CD4-positive, alpha-beta memory T cell (primary cell): ENCODE measurements at places on chromosomes 4 and X.

DNA sequence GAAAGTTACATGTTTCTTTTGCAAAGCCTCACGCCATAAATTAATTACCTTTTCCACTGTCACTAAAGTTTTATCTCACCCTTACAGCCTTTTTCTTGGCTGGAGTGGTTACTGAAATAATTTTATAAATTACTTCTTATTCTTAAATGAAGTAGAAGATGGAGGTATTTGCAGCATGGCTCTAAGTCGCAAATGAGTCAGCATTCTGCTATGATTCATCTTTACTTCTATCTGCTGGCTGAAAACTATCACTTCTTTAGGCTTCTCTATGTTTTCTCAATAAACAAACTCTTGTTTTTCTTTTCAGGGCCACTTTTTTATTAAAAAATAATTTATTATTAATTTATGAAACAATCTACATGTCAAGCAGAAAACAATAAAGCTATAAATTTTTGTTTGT lies 210.2 kb upstream of the GYPA start:
- DNase-seq: no peak

- no peak overlapping the region for H3K4me3 ChIP-seq
- H3K27ac ChIP-seq: no peak overlapping the region
- DNase-seq: no peak
- H3K27me3 ChIP-seq: no peaks in the 10 kb centered on the region
- H3K4me1 ChIP-seq: no peaks in the 10 kb centered on the region
These were observed 76.7 kb downstream of the MAOB start for GRCh38 chrX:43805579-43805978.

- H3K4me3 ChIP-seq: no peak overlapping the region
- DNase-seq: no peak
- no peak overlapping the region for H3K27ac ChIP-seq
- no peaks in the 10 kb centered on the region for H3K27me3 ChIP-seq
These were observed 112.3 kb upstream of the LIMCH1 start for GRCh38 chr4:41425650-41426049.

DNA sequence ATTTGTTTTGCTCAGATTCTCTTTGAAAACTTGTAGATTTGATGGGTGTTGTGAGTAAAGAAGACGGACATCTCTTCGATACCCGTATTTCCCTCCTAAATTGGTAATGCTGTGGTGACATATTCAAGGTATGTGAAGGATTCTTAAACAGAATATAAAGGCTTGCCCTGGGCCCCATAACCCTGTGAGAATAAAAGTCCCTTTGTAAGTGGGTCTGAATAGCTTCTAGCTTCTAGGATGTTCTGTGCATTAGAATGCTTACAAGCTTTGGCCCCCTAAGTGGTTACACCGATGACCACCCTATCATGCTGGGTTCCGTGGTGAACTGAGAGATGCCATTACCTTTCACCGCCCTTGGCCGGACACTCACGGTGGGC lies 574 bp upstream of the MOB1B start:
- peaks cover 17% of the 10 kb centered on the region for H3K4me1 ChIP-seq
- H3K36me3 ChIP-seq: peaks cover 4% of the 10 kb centered on the region
- peak overlapping the region; percentile 71 for H3K27ac ChIP-seq
- no peak for DNase-seq
- H3K27me3 ChIP-seq: no peaks in the 10 kb centered on the region

DNA sequence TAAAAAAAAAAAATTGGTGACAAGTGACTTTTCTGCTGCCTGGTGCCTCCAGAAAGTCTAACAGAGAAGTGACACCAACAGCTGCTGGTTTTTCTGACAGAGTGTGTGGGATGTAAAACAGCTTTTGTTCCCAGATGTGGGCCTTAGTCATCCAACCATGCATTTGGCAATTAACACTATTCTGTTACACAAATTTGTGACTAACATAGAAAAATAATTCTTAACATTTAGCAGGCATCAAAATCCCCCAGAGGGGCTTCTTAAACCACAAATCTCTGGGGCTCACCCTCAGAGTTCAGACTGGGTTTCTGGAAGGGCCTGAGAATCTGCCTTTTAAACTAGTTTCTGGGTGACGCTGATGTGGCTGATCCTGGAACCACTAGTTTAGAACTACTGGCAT lies 100.5 kb upstream of the PCDH7 start:
- no peaks in the 10 kb centered on the region for H3K4me1 ChIP-seq
- H3K27me3 ChIP-seq: no peaks in the 10 kb centered on the region
- H3K4me3 ChIP-seq: no peak overlapping the region
- no peaks in the 10 kb centered on the region for H3K36me3 ChIP-seq
- no peak for DNase-seq

DNA sequence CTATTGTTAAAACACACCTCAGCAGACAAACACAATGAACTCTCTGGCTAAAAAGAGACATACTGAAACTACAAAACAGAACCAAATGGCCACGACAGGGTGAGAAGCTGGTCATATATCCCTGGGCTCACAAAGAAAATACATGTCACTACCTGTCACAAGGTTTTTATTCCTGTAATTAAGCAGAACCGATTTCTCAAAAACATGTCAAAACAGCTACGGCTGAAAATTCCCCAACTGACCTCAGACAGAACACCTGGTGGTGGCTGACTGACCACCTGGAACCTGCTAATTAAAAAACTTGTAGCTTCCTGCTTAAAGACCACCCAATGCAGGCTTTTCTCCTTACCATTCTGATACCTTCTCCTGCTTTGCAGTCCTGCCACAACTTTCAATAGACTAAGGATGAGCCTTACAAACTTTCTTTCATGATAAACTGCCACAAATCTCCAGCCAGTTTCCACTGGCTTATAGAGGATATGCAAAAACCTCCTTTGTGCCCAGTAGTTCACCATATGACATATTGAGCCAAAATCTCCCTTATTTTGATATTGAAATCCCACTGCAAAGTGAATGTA lies 571.9 kb downstream of the SPOCK3 start:
- H3K27me3 ChIP-seq: no peaks in the 10 kb centered on the region
- no peak for DNase-seq
- H3K27ac ChIP-seq: no peak overlapping the region
- H3K4me1 ChIP-seq: no peaks in the 10 kb centered on the region
- no peaks in the 10 kb centered on the region for H3K36me3 ChIP-seq

DNA sequence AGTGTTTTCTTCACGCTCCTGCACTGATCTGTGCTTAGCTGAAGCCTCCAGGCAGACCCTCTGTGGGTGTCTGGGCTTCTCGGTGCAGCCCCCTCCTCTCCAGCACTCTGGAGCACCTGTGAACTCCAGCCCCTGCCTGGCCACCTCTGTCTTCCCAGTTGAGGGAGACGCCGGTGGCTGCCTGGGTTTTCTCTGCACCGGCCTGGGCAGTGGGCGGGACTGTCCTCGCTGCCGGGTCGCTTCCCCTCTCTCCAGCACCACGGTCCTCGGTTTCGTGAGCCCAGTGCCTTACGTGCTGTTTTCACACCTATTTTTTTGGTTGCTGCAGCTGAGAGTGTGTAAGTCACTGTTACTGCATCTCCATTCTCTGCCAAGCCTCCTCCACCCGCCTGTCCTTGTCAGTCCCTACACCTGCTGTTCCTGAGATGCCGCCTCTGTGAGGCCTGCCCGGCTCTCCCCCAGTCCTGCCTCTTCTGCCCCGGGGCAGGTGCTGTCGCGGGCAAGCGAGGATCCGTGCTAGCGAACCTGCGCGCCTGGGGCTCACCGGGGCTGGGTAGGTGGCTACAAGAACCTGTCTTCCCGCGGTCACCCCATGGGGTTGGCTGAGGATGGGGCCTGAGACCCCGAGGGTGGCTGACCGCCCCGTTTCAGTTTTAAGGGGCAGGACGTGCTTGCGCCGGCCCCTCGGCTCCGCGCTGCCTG lies 2.4 kb upstream of the FGFRL1 start:
- H3K27ac ChIP-seq: peak overlapping the region; percentile 34
- H3K4me3 ChIP-seq: no peak overlapping the region
- H3K36me3 ChIP-seq: no peaks in the 10 kb centered on the region
- H3K4me1 ChIP-seq: peaks cover 25% of the 10 kb centered on the region

- H3K4me3 ChIP-seq: no peak overlapping the region
- no peaks in the 10 kb centered on the region for H3K27me3 ChIP-seq
- H3K36me3 ChIP-seq: no peaks in the 10 kb centered on the region
These were observed 79.6 kb upstream of the VCX3A start for GRCh38 chrX:6614506-6614905.

- H3K4me3 ChIP-seq: no peak overlapping the region
- DNase-seq: no peak
- no peak overlapping the region for H3K27ac ChIP-seq
- H3K4me1 ChIP-seq: no peaks in the 10 kb centered on the region
- H3K27me3 ChIP-seq: no peaks in the 10 kb centered on the region
These were observed 495.2 kb downstream of the NLGN4X start for GRCh38 chrX:5733501-5733900.

DNA sequence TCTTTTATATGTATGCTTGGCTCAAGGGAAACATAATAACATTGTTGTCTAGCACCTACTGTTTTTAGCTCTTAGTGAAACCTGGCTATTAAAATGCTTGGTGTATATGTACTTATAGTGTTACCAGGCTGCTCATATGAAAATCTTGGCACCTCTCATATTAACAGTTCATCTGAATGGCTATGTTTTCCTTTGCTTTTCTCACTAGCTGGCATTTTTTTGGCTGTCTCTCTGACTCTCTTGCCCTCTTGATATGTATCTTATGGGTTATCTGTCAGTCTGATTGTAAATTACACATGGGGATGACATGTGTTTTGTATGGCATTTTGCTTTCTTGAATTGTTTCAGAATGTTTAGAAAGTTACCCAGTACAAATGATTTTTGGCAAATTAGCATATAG lies 158.0 kb downstream of the ARHGAP24 start:
- H3K36me3 ChIP-seq: no peaks in the 10 kb centered on the region
- no peak overlapping the region for H3K4me3 ChIP-seq
- no peaks in the 10 kb centered on the region for H3K27me3 ChIP-seq
- H3K4me1 ChIP-seq: no peaks in the 10 kb centered on the region
- DNase-seq: no peak

DNA sequence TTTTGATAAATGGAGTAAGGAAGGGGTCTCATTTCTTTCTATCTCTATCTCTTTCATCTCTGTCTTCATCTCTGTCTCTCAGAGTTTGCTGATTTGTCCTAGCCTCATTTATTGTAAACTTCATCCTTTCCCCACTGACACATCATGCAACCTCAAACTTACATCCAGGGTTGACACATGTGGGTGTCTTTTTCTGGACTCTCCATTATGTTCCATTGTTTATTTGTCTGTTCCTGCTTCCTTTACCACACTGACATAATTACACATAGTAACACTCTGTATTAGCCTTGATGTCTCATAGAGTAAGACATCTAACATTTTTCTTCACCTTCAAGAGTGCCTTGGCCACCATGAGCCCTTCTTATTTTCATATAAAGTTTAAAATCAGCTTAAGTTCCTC lies 8.1 kb upstream of the SRD5A3 start:
- no peak overlapping the region for H3K27ac ChIP-seq
- H3K27me3 ChIP-seq: no peaks in the 10 kb centered on the region
- H3K4me1 ChIP-seq: no peaks in the 10 kb centered on the region
- H3K36me3 ChIP-seq: no peaks in the 10 kb centered on the region
- DNase-seq: no peak
- H3K4me3 ChIP-seq: no peak overlapping the region

DNA sequence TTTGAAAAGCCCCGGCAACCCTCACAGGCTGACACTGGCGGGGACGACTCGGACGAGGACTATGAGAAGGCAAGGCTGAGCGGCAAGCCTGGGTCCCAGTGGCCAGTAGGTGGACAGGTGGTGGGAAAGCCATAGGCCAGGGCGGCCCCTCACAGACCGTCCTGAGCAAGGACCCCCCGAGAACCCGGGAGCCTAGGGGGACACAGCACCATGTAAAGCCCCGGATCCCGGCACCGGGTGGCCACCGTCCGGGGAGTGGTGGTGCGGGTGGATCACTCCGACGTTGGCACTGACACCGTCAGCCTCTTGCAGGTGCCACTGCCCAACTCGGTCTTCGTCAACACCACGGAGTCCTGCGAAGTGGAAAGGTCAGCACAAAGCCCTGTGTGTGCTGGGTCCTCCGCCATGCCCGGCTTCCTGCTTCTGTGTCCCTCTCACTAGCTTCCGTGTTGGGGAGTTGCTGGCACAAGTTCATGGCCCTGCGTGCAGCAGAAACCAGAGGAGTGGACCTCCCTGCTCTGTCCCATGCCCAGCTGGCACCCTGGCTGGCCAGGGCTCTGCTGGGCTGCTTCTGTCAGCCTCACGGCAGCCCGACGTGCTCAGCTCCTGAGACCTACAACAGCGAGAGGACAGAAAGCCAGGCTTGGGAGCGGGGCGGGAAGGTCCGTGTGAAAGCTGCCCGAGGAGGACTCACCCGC lies 11.9 kb upstream of the ADD1 start:
- no peak for DNase-seq
- H3K4me3 ChIP-seq: no peak overlapping the region
- H3K36me3 ChIP-seq: peaks cover 23% of the 10 kb centered on the region
- H3K27me3 ChIP-seq: no peaks in the 10 kb centered on the region
- no peak overlapping the region for H3K27ac ChIP-seq

DNA sequence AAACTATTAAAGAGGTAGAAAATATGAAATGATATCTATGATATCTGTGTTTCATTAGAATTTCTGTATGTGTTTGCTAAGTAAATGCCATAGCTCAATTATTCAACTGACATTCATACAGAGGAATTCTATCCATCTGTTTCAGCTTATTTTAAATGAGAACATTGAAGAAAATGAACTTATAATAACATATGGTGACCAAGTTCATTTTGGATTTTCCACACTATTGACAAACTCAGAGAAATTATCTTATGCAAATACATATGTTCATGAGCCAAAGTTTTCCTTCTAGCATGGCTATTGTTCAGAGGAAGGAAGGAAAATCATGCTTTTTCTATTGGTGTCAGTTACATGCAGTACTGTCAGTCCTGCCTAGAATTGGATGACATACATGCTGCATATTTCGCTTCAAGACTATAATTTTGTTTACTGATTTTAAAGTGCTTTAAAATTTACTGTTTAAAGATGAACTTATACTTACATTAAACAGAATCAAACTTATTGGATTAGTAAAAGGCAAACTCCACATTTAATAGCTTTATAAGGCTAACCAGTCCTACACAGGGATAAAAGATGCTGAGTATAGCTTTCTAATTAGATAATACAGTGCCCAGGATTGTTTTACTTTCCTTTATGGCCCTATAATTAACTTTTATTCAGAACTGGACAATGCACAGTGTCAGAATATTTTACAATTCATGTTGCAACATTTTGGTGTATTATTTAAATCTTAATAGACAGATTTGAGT lies 646.2 kb downstream of the TRAM1L1 start:
- DNase-seq: no peak
- no peak overlapping the region for H3K4me3 ChIP-seq
- no peaks in the 10 kb centered on the region for H3K4me1 ChIP-seq
- no peaks in the 10 kb centered on the region for H3K27me3 ChIP-seq
- H3K27ac ChIP-seq: no peak overlapping the region

- peaks cover 41% of the 10 kb centered on the region for H3K4me1 ChIP-seq
- H3K36me3 ChIP-seq: no peaks in the 10 kb centered on the region
- peak overlapping the region; percentile 82 for H3K27ac ChIP-seq
- no peak for DNase-seq
- H3K4me3 ChIP-seq: peak overlapping the region; percentile 32
These were observed 1.4 kb upstream of the KLF3 start for GRCh38 chr4:38662522-38663089.

GRCh38 chr4:6390356-6390755 lies 82.1 kb downstream of the PPP2R2C start:
- no peak overlapping the region for H3K27ac ChIP-seq
- DNase-seq: no peak
- no peak overlapping the region for H3K4me3 ChIP-seq
- H3K27me3 ChIP-seq: peaks cover 3% of the 10 kb centered on the region

GRCh38 chr4:89674876-89675459 lies 162.0 kb downstream of the SNCA start:
- H3K4me1 ChIP-seq: no peaks in the 10 kb centered on the region
- no peak overlapping the region for H3K27ac ChIP-seq
- H3K27me3 ChIP-seq: no peaks in the 10 kb centered on the region
- no peaks in the 10 kb centered on the region for H3K36me3 ChIP-seq
- DNase-seq: no peak

- no peak overlapping the region for H3K27ac ChIP-seq
- no peaks in the 10 kb centered on the region for H3K27me3 ChIP-seq
- no peak for DNase-seq
These were observed 24.8 kb downstream of the CCSER1 start for GRCh38 chr4:90152024-90152423.
